ENCODE measurements at places on chromosomes 2 and 18.

- DNase-seq = no peak
Observed at GRCh38 chr2:241199897-241200821, 11.7 kb downstream of the ANO7 start.

DNA sequence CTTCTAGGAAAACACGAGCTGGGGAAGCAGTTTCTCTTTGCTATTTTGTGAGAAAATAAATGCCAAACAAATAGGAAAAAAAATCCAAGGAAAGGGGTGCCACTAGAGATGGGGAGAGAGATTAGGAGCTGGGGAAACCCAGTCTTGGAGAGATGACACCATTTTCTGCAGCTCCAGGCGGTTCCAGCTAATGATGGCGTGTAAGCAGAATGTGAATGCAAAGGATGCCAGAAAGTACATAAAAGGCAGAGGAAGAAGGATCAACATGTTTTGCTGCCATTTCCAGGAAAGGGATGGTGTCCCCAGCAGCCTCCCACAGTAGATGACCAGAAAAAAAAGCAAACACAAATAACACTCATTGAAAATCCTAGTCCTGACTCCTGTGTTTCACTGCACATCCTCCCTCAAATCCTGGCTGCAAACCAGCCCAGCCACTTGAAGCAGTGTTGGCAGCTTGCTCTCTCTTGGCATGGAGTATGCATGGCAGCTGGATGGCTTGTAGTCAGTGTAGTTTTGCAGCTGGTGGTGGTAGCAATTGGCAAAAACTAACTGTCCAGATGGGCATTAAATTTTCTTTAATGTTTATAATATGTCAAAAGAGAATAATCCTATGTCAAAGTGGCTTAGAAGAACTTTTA, 93.6 kb downstream of the FTCDNL1 start:
- no peak for DNase-seq

DNA sequence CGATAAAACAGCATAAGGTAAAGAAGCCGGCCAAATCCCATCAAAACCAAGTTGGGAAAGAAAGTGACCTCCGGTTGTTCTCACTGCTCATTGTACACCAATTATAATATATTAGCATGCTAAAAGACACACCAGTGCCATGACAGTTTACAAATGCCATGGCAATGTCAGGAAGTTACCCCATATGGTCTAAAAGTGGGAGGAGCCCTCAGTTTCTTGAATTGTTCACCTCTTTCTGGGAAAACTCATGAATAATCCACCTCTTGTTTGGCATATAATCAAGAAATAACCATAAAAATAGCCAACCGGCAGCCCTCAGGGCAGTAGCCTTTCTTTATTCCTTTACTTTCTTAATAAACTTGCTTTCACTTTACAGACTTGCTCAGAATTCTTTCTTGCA, 544.9 kb upstream of the SETBP1 start:
- peak; percentile 42 for DNase-seq

DNA sequence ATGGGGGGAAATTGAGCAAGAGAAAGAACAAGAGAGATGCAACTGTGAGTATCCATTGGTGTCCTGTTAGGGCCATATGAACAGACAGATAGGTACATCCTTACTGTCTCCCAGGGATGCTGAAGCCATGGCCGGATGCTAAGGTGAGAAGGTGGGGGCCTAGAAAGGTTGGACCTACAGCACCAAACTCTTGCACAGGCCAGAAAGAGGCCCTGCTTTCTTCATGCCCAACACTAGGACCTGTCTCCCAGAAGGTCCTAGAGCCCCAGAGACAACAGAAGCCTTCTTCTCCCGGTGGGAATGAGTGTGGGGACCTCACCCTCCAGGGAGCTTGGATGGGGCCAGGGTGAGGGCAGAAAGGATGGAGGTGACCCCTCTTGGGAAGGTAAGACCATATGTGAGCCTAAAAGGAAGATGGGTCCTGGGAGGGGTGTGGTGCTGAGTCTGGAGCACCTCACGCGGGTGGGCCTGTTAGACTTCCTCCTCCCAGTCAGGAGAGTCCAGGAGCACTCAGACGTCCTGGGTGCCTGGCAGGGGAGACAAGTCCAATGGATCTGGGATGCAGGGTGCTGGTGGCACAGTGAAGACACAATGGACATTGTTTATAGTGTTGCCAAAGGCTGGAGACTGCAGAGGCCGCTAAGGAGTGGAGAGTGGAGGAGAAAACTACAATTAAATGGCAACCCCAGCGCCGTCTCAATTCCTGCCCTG, 265.3 kb downstream of the CYP26B1 start:
- DNase-seq = no peak

GRCh38 chr2:42156721-42157120, 12.4 kb upstream of the EML4 start:
- no peak for DNase-seq

DNA sequence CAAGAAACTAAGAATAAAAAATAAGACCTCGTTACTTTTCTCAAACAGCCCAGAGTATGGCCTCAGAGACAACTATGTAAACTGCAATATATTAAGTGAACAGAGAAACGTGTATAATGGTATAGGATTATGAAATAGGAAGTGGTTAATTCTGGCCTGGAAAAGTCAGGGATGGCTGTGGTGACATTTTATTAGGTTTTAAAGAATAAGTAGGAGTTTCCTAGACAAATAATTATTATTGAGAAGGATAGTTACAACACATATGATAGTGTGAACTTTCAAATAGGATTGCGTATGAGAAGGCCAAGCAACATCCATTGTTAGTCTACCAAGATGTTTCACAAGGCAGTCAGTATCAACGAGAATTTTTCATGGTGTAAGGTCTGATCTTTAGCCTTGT, 244.1 kb downstream of the LPIN1 start:
- no peak for DNase-seq

DNA sequence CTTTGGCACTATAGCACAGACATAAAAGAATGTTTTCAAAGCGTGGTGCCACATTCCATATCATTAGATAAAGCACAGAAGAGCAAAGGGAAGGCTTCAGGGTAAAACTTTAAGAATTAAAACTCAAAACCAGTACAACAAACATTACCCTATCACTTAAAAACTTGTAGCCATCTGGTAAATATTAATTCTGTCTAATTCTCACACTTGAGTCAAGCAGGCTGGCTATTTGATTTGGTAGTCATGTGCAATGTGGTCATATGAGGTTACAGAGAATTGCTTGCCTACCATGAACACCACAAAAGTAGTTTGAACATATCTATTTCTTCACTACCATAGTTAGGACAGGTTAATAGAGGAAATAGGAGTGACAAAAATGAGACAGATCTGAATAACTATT, 244.9 kb downstream of the IRS1 start:
- DNase-seq = no peak

GRCh38 chr2:144659731-144660275, 139.9 kb upstream of the ZEB2 start:
- no peak for DNase-seq

GRCh38 chr2:225889452-225889851, 489.9 kb downstream of the NYAP2 start:
- peak; percentile 11 for DNase-seq

- no peak for DNase-seq
Observed at GRCh38 chr2:515441-516127, 161.6 kb downstream of the TMEM18 start.

DNA sequence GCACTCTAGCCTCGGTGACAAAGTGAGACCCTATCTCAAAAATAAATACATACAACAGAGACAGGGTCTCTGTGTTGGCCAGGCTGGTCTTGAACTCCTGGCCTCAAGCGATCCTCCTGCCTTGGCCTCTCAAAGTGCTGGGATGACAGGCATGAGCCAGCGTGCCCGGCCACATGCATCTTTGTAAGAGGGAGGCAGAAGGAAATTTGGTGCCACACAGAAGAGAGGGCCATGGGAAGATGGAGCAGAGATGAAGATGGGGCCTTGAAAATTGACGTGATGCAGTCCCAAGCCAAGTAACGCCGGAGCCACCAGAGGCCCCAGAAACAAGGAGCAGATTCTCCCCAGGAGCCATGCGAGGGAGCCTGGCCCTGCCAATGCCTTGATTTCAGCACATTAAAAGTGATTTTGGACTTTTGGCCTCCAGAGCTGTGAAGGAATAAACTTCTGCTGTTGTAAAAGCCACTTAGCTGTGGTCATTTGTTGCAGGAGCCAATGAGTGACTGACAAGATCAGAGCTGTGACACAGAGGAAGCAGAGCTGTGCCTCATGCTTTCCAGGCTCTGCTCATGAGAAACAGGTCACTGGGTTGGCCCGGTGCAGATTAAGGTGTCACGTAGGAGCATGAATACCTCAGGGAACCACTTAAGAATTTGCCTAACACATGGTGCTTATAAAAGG, 2.7 kb upstream of the SLC66A2 start:
- no peak for DNase-seq

DNA sequence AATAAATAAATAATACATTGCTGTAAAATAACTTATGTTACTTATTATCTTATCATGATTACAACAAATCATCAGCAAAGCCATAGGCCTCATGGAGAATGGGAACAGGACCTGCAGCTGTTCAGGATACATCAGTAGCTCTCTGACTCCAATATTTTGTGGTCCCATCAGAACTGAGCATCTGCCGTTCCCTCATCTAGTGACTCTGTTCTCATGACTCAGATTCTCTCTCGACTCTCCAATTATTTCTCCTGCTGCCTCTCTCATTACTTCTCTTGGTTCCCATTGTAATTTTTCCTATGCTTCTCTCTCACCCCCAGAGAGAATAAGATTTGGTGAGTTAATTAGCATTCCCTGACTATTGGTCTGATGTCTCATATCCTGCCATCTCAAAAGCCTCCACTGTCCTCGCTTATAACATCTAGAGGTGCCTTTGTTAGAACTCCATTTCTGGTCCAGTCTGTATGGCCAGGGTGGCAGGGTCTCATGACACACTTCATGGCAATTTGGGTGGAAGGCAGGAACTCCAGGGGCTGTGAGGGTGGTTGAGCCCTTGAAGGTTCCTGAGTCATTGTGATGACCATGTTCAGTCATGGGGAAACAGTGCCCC, 78.0 kb upstream of the TANC1 start:
- DNase-seq = no peak

DNA sequence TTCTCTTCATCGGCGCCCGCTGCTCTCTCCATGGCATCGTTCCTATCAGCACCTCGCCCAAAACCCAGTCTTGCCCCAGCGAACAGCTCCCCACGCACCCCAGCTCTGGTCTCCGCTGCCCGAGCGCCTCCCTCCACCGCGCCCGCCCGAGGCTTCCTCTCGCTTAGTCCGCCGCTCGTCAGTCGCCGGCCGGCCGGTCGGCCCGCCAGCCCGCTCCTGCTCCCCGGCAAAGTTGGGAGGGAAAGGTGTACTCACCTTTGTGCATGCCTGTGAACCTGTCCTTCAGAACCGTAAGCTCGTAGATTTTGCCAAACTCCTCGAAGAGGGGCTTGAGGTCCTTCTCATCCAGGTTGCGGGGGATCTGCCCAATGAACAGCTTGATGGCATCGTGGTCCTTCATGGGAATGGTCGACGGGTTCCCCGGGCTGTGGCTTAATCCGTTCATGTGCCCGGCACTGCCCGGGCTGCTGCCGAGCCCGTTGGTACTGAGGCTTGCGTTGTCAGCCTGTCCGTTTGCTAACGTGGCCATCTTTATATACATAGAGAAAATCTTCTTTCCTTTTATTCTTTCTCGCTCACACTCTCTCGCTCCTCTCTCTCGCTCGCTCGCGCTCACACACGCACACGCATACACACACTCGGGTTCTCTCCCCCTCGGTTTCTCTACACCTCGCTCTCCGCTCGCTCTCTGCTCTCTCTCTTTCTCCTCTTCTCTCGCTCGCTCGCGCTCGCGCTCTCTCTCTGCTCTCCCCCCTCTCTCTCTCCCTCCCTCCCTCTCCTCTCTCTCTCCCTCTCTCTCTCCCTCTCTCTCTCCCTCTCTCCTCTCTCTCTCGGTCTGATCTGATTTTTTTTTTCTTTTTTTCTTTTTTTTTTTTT, at the start of gene CELF4:
Gene CELF4, minus strand, starts transcription at position 698 of the 876 bp plus-strand sequence.
- peak; percentile 29 for DNase-seq

GRCh38 chr2:46229134-46230063, 67.8 kb upstream of the EPAS1 start:
- no peak for DNase-seq

DNA sequence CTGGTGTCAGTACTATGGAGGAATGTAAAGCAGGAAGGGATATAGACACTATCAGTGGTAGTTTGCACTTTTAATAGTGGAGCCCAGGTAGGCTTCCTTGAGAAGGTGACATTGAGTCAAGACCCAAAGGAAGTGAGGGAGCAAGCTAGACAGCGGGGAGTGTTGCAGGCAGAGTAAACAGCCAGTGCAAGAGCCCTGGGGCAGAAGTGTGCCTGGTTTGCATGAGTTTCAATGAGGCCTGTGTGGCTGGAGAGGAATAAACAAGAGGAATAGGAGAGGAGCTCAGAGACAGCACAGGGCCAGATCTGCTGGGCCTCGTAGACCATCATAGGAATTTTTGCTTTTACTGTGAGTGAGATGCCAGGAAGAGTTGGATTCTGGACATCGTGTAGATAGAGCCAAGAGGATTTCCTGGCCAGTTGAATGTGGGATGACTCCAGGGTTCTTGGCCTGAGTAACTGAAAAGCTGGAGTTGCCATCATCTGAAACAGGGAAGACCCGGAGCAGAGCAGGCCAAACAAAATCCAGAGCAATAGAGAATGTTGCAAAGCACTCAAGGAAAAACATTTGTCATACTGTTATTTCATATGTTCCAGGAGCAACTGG, 102.5 kb downstream of the SP3 start:
- no peak for DNase-seq

DNA sequence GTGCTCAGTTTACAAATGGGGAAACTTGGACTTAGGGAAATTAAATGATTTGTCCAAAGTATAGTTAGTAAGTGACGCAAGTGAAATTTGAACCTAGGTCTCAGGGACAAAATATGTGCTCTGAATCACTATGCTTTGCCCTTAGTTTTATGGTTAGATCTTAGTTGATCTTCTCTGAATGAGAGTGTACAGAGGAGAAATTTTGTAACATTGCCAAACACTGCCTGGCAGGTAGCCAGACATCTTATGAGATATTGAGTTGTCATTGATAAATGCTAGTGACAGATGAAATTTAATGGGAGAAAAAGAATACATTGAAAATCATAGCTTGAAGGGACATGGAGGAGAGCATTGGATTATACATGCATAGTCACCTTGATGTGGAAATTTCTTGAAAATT, 91.4 kb downstream of the GALNT1 start:
- no peak for DNase-seq

DNA sequence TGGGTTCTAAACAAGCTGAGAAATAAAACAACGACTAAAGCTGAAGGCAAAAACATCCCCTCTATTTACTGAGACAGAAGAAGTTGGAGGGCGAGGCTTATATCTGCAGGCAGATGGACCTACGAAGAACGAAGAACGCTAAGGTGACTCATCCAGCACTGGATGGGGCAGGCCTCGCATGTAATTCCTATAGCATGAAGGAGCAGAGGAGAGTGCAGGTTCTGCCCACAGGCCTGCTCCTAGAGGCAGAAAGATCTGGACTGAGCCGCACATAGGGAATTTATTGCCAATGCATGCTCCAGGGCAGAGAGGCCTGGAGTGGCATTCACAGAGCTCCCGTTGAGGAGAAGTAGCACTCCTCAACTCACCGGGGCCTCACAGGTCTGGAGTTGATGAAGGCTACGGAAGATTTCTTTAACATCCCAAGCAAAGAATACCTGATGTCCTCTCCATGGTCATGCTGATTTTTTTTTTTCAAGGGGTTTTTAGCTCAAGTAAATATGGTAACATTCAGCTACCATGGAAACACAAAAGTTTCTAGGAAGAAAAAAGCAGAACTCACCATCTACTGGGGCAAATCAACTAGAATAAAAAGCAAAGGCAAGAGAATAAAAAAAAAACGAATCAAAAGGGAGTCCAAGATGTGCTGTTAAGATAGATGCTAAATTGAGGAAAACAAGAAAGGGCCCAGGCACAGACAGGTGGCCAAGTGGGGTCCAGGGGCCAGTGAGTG, 10.4 kb upstream of the METTL21A start:
- DNase-seq = no peak

- DNase-seq = no peak
Observed at GRCh38 chr18:78891185-78891762, 88.3 kb upstream of the SALL3 start.

GRCh38 chr2:233399306-233400225, 45.3 kb downstream of the DGKD start:
- no peak for DNase-seq

Data from HAP-1 (cell line).